CMK (cell line): ENCODE measurements at places on chromosomes 11 and 22.
A peak's percentile ranks its signal among the peaks of the same experiment; 100 is the strongest.

GRCh38 chr11:66189031-66189745, 79.3 kb upstream of the RAB1B start:
- no peak for DNase-seq

DNA sequence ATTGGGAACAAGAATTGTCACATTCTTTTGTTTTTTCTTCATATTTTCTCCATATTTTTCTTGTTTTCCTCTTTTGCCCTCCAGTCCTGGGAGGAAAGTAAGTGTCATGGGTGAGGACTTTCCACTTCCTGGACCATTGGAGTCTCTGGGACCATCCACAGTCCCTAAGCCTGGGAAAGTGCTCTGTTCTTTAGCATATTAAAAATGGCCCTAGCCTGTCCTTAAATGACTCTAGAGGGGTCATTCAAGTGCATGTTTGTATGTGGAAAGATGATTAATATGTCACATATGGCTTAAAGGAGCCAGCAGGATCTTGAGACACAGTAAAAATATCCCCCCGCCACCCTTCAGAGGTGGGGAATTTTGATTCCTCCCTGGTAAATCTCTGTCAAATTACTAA, 20.1 kb upstream of the SCGB1D1 start:
- DNase-seq = no peak

DNA sequence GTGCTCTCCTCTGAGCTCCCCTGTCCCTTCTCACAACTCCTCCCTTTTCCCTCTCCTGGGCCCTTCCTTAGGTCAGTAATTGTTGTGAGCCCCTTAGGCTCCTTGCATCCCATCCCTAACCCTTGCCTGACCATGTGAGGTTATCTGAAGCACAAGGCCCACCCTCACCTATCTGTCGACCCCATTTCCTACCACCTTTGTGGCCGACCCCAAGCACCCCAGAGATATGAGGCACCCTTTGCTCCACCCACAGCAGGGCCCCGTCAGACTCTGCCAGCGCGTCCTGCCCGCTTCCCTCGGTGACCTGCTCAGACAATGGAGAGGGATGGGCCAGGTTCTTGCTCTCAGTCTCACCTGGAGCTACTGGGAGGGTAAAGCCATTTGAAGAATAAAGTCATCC, 1.3 kb downstream of the GNG3 start:
- no peak for DNase-seq

GRCh38 chr22:42931421-42932196, 74.5 kb upstream of the ARFGAP3 start:
- DNase-seq = no peak

DNA sequence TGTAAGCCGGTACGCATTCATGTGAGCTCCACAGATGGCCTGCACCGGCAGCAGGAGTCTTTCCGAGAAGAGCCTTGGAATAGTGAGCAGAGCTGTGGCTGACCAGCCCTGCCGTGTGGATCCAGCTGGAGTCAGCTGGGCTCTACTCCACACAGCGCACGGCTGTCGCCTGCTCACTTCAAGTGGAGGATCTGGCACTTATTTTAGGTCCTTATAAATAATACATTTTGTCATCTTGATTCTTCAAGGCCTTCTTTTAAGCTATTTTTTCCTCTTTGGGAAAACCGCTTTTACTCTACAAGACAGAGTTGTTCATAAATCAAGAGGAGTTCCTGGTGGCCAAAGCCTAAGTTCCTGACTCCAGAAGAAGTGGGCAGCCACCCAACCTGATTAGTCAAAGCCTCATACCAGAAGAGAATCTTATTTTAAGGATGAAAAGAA, 93.8 kb downstream of the KCNC1 start:
- DNase-seq = no peak

DNA sequence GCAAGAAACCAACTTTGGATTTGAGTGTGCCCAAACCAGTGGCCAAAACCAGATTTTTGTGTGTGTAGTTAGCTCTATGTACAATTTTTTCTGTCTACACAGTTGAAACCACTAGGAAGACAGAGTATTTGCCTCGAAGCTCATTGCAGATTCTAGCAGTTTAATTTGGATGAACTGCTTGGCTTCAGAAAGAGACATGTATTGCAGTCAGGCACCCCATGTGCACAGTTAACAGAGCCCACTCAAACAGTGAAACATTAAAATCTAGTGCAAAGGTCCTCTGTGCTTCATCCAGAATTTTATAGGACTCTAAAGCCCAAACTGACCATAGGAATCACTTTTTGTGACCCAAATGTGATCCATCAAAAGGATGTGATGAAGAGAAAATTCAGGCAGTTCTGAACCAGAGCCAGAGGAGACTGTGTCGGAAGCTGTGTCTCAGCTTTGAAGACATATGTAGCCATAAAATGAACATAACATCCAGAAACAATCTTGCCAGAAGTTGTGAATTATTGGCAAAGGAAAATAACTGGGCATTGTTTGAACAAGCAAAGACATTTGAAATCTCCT, 82.7 kb downstream of the PANX1 start:
- no peak for DNase-seq

- DNase-seq = peak; percentile 14
These were observed 36.1 kb downstream of the CCDC90B start for GRCh38 chr11:83249972-83250593.

- no peak for DNase-seq
These were observed 11.4 kb downstream of the TAGLN start for GRCh38 chr11:117210620-117211019.

- DNase-seq = no peak
These were observed 14.3 kb upstream of the PDE2A start for GRCh38 chr11:72688486-72688885.

GRCh38 chr11:78603792-78604191, 29.1 kb upstream of the NARS2 start:
- DNase-seq = no peak

DNA sequence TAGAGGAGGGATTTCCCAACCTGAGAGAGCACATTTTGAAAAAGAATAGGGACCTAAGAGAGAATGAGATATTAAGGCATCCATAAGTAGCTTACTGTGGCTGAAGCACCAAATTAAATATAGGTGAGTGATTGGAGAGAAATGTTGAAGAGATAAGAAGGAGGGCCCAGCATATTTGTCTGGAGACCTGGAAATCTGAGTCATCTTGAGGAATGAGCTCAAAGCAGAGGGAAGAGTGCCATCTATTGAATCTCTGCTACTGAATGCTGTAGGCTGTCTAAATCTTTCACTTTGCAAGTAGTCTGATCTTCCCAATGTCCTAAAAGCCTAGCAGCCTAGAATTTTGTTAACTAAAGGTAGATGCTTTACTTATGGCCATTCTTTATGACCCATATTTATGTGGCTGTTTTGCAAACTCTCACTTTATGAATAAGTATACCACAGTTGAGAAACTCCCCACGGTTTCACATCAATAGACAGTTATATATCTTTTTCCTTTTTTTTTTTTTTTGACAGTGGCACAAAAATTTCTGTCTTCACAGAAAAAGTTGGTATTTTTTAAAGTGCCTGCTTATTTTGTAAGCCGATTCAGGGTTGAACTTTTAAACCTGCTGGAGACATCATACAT, 2093.5 kb downstream of the LRRC4C start:
- DNase-seq = no peak

DNA sequence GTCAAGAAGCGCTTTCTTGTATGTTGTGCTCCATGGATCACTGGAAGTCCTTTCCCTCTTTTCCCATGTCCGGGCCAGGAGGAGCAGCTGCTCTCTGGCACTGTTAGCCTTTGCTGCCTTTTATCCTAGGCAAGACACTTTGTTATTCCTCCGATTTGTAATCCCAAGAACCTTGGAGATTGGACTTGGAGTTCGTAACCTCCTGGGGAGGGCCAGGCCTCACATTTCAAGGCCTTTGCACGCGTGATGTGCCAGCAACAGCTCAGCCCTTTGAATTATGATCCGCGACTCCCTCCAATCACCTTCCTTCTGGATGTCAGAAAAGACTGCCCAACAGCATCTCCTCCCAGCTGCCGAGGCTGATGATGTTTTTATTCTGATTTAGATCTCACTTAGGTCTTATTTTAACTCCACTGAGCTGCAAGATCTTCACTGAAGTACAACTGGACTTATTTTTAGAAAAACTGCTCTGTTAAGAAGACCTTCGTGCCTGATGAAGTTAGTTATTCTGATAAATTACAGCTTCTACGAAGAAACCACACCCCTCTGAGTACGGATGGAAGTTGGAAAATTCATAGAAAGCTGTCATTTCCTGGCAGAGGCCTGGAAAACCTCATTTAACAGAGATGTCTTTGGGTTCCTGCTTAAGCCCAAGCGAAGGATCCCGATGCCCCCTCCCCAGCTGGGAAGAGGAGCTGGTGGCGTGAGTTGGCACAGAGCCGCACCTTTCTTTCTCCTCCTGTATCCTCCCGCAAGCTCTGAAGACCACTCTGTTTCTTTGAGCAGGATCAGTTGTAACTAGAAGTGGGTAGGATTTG, 62.4 kb downstream of the PARVB start:
- DNase-seq = no peak

GRCh38 chr11:9716275-9717039, 52.6 kb downstream of the SWAP70 start:
- peak; percentile 65 for DNase-seq

- DNase-seq = no peak
These were observed 60.8 kb upstream of the FAM181B start for GRCh38 chr11:82794490-82794889.

GRCh38 chr11:68338051-68338780, 25.8 kb downstream of the LRP5 start:
- DNase-seq = no peak

DNA sequence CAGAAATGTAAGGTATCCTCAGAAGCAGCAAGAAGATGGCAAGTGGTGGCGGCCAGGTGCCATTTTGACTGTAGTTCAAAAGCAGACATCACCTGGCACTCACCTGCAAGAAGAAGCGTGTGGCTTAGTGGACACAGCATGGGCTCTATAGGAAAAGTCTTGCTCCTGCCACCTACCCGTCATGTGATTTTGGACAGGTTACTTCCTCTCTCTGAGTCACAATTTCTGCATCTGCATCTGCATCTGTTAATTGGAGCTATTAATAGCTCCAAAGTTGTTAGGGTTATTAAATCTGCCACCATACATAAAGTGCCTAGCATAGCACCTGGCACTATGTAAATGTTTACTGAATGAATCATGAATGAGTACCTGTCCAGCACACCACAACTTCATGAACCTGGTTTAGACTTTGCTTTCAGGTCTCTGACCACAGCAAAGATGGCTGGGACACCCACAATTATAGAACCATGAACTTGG, 16.8 kb downstream of the RAB30 start:
- DNase-seq = no peak

DNA sequence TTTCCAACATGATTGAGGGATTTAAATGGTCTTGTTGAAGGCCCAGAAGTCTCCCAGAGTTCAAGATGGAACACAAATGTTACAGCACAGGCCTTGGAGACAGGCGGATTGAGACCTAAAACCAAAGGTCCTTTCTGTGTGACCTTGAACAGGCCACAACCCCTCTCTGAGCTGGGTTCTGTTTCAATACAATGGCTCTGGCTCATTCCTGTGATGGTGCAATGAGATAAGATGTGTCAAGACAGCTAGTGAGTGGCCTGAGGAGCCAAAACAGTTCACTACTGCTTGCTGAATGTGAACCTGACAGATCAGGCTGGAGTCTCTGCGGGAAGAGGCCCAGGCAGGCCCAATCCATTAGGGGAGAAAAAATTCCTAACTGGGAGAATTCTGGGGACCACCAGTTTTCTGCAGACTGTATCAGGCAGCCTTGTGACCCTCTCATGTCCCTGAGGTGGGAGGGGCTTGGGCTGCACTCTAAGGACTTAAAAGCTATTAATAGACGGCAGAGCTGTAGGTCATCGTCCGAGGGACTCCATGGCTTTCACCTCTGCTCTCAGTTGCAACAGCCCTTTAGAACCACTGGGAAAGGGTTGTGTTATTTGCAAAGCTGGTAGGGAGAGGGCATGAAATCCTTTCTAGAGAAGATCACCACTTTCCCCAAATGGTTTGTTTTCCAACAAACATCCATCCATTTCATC, 126.1 kb upstream of the TEAD1 start:
- DNase-seq = no peak

DNA sequence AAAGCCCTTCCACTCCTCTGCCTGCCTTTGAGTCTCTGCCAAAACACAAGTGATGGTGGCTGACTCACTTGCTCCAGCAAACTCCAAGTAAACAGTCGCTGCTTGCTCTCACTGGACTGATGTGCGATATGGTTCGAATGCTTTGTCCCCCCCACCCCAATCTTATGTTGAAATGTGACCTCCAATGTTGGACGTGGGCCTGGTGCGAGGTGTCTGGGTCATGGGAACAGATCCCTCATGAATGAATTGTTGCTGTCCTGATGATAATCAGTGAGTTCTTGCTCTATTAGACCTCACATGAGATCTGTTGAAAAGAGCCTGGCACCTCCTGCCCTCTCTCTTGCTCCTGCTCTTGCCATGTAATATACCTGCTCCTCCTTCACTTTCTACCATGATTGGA, 747.9 kb downstream of the OPCML start:
- DNase-seq = no peak

- DNase-seq = no peak
These were observed 24.0 kb upstream of the YWHAH start for GRCh38 chr22:31920306-31920705.

GRCh38 chr22:30565341-30565740, 9.1 kb downstream of the GAL3ST1 start:
- no peak for DNase-seq

DNA sequence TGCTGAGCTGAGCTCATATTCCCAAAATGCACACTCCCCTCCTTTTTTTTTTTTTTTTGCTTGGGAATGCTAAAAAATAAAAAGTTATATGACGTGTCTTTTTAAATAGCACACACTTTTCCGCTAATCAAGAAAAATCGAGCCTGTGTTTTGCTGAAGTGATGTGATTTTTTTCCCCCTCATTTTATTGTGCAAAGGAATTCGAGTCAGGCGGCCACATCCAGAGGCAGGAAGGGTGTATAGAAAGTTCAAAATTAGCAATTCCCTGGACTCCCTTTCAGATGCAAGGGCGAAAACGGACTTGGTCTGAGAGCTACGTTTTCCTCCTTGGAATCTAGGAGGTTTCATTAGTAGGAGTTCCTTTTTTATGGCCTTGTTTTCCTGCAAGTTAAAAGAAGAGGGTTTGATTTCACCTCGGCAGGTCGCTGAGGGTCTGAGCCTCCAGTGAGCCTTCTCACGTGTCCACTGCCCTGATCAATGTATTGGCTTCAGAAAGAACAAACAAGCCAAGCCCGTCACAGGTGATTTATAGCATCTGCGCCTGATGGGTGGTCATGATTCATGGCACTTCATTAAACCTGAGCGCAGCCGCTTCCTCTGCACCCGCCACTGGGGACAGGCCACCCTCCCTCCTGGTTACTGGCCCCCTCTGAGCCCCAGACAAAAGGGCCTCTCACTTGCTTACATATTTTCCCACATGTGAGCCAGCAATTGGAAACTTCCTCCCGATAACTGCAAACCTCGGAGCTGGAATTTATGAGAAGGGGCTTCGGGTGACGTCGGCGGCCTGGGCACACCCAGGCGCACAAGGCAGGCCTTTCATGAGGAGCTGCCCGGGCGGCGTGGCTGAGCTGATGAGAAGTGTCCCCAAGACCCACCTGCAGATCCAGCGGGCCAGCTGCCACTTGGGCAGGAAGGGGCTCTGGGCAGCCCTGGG, 64.4 kb upstream of the LINC01488 start:
- no peak for DNase-seq
